ENCODE measurements at places on chromosomes 5 and 9.
A peak's percentile ranks its signal among the peaks of the same experiment; 100 is the strongest.

GRCh38 chr5:67453111-67453905 is 256.7 kb upstream of the CD180 start:
- DNase-seq = no peak
- H3K36me3 ChIP-seq = no peaks in the 10 kb centered on the region
- no peaks in the 10 kb centered on the region for H3K4me1 ChIP-seq
- no peaks in the 10 kb centered on the region for H3K27me3 ChIP-seq
- no peak overlapping the region for H3K4me3 ChIP-seq

- H3K4me1 ChIP-seq = peaks cover 29% of the 10 kb centered on the region
- no peak overlapping the region for H3K27ac ChIP-seq
- H3K36me3 ChIP-seq = no peaks in the 10 kb centered on the region
- no peak for DNase-seq
- H3K27me3 ChIP-seq = no peaks in the 10 kb centered on the region
- no peak overlapping the region for H3K4me3 ChIP-seq
Observed at GRCh38 chr5:75461679-75462078, 49.8 kb downstream of the CERT1 start.

DNA sequence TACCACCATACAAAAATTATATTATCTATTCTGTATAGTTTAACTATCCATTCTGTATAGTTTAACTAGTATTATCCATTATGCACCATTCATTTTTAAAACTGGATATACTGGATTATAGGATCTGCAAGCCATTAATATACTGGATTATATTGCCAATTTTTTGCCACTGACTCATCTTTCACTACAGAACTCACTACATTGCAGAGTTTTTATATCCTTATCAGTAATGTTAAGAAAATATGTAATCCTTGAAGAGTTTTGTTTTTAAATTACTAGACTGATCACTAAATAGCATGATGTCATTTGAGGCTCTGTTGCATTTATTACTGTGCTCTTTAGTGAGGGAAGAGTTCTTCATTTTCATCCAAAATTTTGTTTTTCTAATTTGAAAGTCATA is 109.8 kb upstream of the SNX2 start:
- no peaks in the 10 kb centered on the region for H3K36me3 ChIP-seq
- DNase-seq = no peak
- H3K4me3 ChIP-seq = no peak overlapping the region
- H3K27ac ChIP-seq = no peak overlapping the region

DNA sequence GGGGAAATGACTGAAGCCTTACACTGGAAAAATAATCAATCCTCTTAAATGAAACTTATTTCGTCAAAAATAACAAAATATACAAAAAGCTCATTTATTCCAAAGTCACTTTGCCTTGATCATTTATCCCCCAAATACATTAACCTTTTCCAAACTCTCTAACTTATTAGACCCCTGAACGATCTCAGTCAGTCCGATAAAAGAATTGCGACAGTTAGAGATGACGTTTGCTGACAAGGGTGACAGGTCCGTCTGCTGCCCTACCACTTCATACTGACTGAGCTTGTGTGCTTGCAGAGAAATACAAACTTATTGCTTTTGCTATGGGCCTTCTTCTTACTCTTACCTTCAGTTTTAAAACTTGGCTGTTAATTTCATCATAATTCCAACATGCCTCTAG is 169.7 kb downstream of the ZDHHC21 start:
- no peaks in the 10 kb centered on the region for H3K36me3 ChIP-seq
- no peak for DNase-seq
- H3K27me3 ChIP-seq = no peaks in the 10 kb centered on the region
- H3K27ac ChIP-seq = no peak overlapping the region
- H3K4me3 ChIP-seq = no peak overlapping the region
- peaks cover 6% of the 10 kb centered on the region for H3K4me1 ChIP-seq

GRCh38 chr9:102569436-102569835 is 425.7 kb upstream of the CYLC2 start:
- no peaks in the 10 kb centered on the region for H3K36me3 ChIP-seq
- H3K27ac ChIP-seq = no peak overlapping the region
- no peak for DNase-seq
- H3K4me1 ChIP-seq = no peaks in the 10 kb centered on the region
- H3K27me3 ChIP-seq = no peaks in the 10 kb centered on the region

- no peak for DNase-seq
- no peaks in the 10 kb centered on the region for H3K27me3 ChIP-seq
- no peaks in the 10 kb centered on the region for H3K36me3 ChIP-seq
- H3K27ac ChIP-seq = no peak overlapping the region
- peaks cover 43% of the 10 kb centered on the region for H3K4me1 ChIP-seq
Observed at GRCh38 chr5:149072791-149073190, 9.9 kb upstream of the SH3TC2 start.

- DNase-seq = no peak
- H3K27ac ChIP-seq = no peak overlapping the region
- H3K4me3 ChIP-seq = no peak overlapping the region
- H3K4me1 ChIP-seq = no peaks in the 10 kb centered on the region
Observed at GRCh38 chr9:36847781-36848673, 186.0 kb downstream of the PAX5 start.

GRCh38 chr9:91942201-91942600 is 7.8 kb downstream of the ROR2 start:
- H3K4me1 ChIP-seq = no peaks in the 10 kb centered on the region

DNA sequence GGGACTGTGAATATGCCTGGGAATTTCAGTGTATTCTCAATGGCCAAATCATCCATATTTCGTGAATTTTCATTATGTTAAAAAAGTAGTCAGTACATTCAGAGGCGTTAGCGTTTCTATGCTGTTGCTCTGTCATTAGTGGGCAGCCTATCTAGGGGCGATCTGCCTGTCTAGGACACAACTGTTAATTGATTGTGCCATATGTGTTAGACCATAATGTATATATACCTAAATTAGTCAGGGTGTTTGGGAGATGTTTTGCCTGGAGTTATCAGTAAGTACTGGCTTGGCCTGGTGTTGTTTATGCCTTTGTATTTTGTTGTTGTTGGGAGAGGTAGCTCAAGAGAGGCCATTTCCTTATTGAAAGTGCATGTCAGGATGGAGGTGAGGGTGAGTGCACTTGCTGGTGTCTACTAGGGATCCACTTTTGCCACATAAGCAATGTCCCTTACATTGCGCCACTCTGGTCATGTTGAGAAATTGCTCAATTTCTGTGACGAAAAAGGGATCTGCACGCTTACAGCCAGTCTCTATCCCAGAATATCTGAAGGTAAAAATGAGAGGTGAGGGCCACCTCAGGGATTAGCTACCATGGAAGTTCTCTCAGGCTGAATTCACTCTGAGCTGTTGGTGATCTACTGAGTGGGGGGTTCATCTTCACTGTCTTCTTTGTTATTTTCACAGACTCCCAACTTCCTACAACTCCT is 123.3 kb downstream of the ST8SIA4 start:
- no peaks in the 10 kb centered on the region for H3K27me3 ChIP-seq
- no peaks in the 10 kb centered on the region for H3K36me3 ChIP-seq
- H3K27ac ChIP-seq = peak overlapping the region; percentile 54
- peak overlapping the region; percentile 5 for H3K4me3 ChIP-seq
- no peak for DNase-seq

DNA sequence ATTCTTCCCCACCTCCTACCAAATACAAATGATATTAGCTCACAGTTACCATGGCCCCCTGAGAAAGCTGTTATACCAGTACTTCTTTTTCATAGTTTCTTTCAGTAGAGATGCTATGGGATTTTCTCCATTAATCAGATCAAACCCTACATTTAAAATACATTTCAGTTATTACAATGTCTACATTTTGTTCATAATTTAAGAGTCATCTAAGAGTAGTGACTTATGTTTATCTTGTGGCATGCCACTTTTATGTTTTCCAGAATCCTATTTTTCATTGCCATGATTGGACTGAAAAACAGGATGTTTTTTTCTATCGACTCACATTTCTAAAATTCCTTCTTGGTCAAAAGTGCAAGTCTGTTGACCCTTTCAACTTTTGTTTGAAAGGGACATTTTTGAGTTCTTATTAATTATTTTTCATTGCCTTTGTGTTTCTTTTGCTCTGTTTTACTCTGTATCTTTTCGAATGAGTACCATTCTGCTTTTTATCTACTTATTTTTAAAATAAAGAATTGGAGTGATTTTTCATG is 77.4 kb upstream of the ANXA1 start:
- no peak overlapping the region for H3K4me3 ChIP-seq
- no peaks in the 10 kb centered on the region for H3K36me3 ChIP-seq
- H3K27ac ChIP-seq = no peak overlapping the region
- H3K27me3 ChIP-seq = peaks cover 5% of the 10 kb centered on the region
- no peak for DNase-seq

GRCh38 chr5:2131196-2131595 is 248.5 kb upstream of the IRX4 start:
- H3K27me3 ChIP-seq = peaks cover 84% of the 10 kb centered on the region
- H3K27ac ChIP-seq = no peak overlapping the region
- H3K4me1 ChIP-seq = peaks cover 5% of the 10 kb centered on the region
- H3K36me3 ChIP-seq = no peaks in the 10 kb centered on the region

DNA sequence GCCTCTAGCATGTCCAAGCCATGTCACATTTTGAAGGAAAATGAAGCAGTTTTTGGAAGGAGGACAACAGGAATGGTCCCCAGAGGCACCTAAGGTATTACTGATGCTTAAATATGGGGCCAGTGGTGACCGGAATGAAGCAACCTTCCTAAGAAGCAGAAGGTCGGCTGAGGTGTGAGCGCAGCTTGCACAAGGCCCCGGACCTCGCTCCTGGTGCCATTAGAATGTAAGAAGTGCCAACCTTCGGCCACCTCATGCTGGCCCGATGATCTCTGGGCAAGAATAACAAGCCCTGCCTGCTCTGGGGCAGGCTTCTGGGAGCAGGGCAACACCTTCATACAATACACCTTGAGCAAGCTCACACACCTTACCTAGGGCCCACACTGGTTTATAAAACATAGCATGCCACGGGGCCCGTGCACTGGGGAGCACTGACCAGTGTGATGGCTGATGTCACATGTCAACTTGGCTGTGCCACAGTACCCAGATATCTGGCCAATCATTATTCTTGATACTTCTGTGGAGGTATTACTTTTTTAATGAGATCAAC is 21.9 kb downstream of the SEMA4D start:
- no peak for DNase-seq
- H3K36me3 ChIP-seq = no peaks in the 10 kb centered on the region
- no peak overlapping the region for H3K4me3 ChIP-seq
- no peaks in the 10 kb centered on the region for H3K27me3 ChIP-seq
- H3K4me1 ChIP-seq = peaks cover 16% of the 10 kb centered on the region
- H3K27ac ChIP-seq = no peak overlapping the region

- H3K27me3 ChIP-seq = no peaks in the 10 kb centered on the region
- H3K4me3 ChIP-seq = peak overlapping the region; percentile 90
- peaks cover 41% of the 10 kb centered on the region for H3K4me1 ChIP-seq
- DNase-seq = peak; percentile 6
- peaks cover 40% of the 10 kb centered on the region for H3K36me3 ChIP-seq
Observed at GRCh38 chr9:136865041-136865767, 904 bp downstream of the EDF1 start.

- H3K27ac ChIP-seq = no peak overlapping the region
- no peaks in the 10 kb centered on the region for H3K36me3 ChIP-seq
- H3K27me3 ChIP-seq = no peaks in the 10 kb centered on the region
- peaks cover 12% of the 10 kb centered on the region for H3K4me1 ChIP-seq
- DNase-seq = no peak
Observed at GRCh38 chr5:79851391-79851863, 139.6 kb downstream of the MTX3 start.

DNA sequence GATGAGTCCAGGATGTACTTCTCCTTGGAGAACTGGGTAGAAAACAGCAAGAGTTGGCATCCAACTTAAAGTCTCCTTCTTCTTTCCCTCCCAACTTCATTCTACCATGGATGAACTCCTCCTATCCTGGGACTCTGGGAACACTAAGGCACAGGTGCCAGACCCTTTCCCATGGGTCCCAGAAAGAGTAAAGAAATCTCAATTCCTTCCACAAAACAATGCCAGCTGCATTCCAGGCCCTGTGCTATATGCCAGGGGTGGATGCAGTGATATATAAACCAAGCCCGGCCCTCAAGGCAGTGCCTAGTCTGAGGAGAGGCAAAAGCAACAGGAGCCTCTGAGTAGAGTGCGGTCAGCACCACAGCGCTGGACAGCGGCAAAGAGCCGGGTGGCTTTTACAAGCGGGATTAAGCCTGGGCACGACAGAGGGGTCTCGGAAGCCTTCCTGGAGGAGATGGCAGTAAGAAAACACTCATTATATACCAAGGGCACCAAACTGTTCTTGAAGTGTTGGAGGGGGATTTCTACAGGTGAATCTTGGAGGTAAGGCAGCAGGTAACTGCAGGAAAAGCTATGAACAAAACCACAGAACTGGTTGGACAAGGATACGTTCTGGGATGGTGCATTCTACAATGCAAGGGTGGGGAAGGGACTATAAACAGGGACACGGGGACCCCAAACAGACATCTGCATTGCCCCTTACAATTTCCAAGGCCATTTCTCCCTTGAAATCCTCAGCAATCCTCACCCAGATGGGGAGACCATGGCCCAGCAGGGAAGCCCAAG is 16.4 kb upstream of the TOR2A start:
- DNase-seq = no peak
- peaks cover 47% of the 10 kb centered on the region for H3K36me3 ChIP-seq
- peaks cover 62% of the 10 kb centered on the region for H3K4me1 ChIP-seq
- peak overlapping the region; percentile 93 for H3K27ac ChIP-seq

- no peak for DNase-seq
- no peaks in the 10 kb centered on the region for H3K4me1 ChIP-seq
- H3K4me3 ChIP-seq = no peak overlapping the region
- H3K36me3 ChIP-seq = no peaks in the 10 kb centered on the region
- no peak overlapping the region for H3K27ac ChIP-seq
Observed at GRCh38 chr9:6538666-6539071, 106.9 kb downstream of the GLDC start.

GRCh38 chr9:119852390-119852789 is 483.2 kb upstream of the BRINP1 start:
- DNase-seq = no peak
- no peaks in the 10 kb centered on the region for H3K36me3 ChIP-seq
- no peaks in the 10 kb centered on the region for H3K4me1 ChIP-seq
- peaks cover 7% of the 10 kb centered on the region for H3K27me3 ChIP-seq
- H3K4me3 ChIP-seq = no peak overlapping the region
- no peak overlapping the region for H3K27ac ChIP-seq

GRCh38 chr9:78234810-78235209 is 1.1 kb upstream of the CEP78 start:
- H3K4me3 ChIP-seq = peak overlapping the region; percentile 99
- DNase-seq = no peak
- H3K4me1 ChIP-seq = peaks cover 24% of the 10 kb centered on the region
- no peaks in the 10 kb centered on the region for H3K27me3 ChIP-seq
- no peak overlapping the region for H3K27ac ChIP-seq
- no peaks in the 10 kb centered on the region for H3K36me3 ChIP-seq

GRCh38 chr5:126081209-126081608 is 342.0 kb upstream of the GRAMD2B start:
- no peaks in the 10 kb centered on the region for H3K36me3 ChIP-seq
- no peak for DNase-seq
- no peak overlapping the region for H3K27ac ChIP-seq

GRCh38 chr9:124239249-124240073 is 18.3 kb upstream of the NEK6 start:
- H3K27me3 ChIP-seq = peaks cover 7% of the 10 kb centered on the region

GRCh38 chr9:77502568-77502967 is 145.6 kb downstream of the GNA14 start:
- no peaks in the 10 kb centered on the region for H3K27me3 ChIP-seq
- no peak for DNase-seq
- no peak overlapping the region for H3K4me3 ChIP-seq
- H3K27ac ChIP-seq = no peak overlapping the region
- peaks cover 17% of the 10 kb centered on the region for H3K4me1 ChIP-seq
